ENCODE measurements at places on chromosomes 7 and 10.
A peak's percentile ranks its signal among the peaks of the same experiment; 100 is the strongest.

DNA sequence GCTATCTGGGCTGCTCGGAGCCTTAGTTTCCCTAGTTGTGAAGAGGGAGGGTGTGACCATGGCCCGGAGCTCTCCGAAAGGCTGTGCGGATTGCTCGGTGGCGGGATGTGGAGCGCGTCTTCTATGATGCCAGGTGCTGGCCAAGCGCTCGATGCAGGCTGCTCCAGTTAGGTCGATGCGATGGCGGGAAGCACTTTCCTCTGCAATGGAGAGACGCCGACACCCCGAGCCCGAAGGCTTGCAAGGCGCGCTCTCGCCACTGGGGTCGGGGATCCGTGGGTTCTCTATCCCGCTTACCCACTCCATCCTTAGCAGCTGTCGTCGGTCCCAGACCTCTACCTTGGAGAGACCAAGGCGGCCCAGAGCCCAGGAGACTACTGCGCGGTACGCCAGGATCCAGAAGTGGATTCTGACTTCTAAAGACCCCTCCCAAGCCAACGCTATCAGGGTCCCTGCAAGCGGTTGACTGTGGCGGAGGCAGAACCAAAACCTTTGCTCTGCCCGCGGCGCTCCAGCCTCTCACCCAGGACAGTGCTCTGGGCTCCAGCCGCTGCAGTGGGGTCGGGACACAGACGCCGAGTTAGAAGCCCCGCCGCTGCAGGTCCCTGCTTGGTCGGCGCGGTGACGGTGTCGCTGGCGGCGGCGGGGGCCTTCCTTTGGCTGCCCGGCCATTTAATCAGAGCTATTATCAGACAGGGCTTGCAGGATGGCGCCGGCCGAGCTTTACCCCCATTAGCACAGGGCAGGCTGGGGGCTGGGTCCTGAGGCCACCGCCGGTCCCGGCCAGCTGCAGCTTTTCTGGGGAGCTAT lies 7.8 kb upstream of the TBX20 start:
- no peak for DNase-seq

GRCh38 chr10:118012952-118013525 lies 33.7 kb downstream of the RAB11FIP2 start:
- no peak for DNase-seq

- no peak for DNase-seq
Observed at GRCh38 chr10:98636921-98637329, 190.2 kb upstream of the HPS1 start.

- DNase-seq, result peak; percentile 56
Observed at GRCh38 chr7:6453734-6454133, 6.0 kb upstream of the DAGLB start.

DNA sequence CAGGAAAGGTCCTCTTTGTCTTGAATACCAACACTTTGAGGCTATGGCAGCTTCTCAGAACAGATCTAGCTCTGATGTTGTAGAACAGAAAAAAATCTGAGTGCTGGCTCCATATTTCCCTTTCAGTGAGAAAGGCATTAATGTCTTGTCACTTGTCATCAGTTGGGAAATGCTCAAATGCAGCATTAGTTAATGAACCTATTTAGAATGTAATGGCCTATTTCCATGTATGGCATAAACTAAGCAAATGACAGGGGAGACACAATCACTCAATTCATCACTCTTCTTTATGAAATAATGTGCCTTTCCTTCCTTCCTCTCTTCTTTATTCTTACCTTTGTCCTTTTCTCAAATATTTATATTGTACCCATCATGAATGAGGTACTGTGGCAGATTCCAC lies 5.0 kb upstream of the STAMBPL1 start:
- DNase-seq, result no peak

- no peak for DNase-seq
Observed at GRCh38 chr7:38880454-38880853, 28.5 kb downstream of the VPS41 start.

Measured in AG08396 (cell line).